ENCODE measurements at places on chromosomes 7 and 10.
A peak's percentile ranks its signal among the peaks of the same experiment; 100 is the strongest.

- peak; percentile 78 for DNase-seq
These were observed 7.1 kb downstream of the SHH start for GRCh38 chr7:155804897-155805825.

DNA sequence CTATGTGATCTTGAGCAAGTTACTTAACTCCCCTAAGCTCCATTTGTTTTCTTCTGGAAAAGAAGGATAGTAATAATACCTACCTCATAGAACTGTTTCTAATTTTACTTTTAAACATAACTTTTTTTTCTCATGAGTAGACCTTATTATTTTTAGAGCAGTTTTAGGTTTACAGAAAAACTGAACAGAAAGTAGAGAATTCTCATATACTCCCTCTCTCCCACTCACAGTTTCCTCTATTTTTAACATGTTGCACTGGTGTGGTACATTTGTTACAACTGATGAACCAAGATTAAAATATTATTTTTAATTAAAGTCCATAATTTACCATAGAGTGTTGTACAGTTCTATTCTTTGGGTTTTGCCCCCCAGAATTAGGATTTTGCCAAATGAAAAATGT lies 221.3 kb upstream of the CSTF2T start:
- no peak for DNase-seq

DNA sequence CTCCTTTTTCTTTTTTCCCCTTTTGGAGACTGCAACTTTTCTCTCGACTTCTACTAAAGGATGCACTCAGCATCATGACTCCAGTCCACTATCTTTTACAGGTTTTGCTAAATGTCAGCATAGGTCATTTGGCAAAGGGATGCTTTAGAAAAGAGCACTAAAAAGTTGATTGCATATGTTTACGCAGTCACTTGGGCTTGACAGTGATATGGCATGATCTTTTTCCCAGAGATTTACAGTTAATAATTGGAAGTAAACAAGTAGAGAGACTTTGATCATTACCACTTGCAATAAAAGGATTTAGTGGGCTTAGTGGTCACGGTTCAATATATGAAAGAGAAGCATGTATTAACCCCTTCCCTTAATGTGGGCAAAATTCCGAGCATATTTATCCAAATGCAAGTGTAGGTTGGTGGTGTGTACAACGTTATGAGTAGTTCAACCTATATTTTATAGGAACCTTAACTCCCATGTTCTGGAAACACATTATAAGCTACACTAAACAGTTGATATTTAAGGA lies 1.8 kb downstream of the BMI1 start:
- no peak for DNase-seq

DNA sequence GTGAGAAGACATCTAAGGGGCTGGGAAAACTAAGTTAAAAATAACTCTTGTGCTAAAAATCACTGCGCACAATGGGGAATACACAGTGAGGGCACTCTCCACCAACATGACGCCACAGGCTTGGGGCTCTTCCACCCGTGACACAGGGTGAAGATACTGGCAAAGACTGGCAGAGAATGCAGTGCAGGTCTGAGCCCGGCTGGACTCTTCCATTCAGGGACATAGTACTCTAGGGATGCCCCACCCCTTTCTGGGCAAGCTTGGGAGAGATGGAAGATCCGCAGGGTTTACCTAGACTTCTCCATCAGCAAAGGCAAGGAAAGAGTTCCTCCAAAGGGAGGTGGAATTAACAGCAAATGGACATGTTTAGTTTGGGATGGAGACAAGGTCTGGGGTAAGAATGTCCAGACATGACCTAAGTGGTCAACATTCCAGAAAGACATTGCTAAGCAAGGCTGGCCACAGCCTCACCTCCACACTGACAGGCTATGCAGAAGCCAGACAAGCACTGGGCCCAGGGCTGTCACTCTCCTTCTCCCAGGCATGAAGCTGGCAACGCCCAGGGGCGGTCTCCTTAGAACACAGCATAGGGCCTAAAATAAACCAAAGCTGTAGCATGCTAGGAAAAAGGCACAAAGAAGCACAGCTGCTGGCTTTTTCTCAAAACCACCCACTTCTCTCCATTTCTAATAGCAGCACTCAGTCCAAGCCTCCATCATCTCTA lies 28.1 kb downstream of the XPNPEP1 start:
- peak; percentile 52 for DNase-seq

DNA sequence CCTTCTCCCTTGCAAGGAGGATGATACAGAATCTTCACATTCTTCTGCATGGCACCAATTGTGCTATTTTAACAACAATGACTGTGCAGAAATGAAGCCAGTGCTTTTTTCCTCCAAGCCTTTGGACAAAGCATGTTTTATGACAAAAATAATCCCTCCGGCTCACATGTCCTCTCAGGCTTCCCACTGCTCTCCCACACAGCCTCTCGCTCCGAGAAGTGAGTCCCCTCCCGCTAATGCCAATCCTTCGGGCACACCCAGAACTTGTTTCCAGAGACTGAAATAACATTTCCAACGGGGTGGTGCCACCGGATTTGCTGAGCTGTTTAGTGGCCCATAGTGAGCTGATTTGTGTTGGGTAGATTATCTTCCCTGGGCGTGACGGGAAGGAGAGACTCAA lies 35.8 kb downstream of the RBM17 start:
- DNase-seq, result no peak

DNA sequence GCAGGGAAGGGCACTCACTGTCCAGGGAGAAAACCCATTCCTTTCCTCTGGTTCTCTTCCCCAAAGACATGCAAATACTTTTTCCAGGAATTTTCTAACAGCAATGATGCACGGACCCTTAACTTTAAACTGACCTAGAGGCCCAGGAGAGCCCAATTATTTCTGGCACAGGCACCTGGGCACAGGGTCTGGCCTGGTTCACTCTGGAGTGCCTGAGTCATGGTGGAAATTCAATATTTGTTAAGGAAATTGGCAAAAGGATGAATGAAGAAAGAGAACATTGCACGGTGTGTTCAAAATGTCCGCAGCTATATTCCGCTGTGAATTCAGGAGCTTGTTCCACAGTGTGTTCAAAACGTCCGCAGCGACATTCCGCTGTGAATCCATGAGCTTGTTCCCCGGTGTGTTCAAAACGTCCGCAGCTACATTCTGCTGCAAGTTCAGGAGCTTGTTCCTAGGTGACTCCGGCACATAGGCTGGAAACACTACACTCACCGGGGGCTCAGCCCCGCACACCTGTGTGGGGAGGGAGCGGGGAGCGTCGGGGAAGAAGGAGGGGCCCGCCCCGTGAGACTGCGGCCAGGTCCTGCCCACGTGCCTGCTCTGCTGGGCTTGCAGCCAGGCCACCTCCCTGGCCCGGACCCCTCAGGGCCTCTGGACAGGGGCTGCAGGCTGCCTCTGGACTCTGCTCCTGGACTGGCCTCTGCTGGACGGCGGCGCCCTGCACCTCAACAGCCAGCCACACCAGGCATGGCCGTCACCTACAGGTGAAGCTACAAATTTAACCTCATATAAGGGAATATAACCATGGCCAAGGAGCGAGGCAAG lies 72.0 kb upstream of the FAM20C start:
- no peak for DNase-seq

DNA sequence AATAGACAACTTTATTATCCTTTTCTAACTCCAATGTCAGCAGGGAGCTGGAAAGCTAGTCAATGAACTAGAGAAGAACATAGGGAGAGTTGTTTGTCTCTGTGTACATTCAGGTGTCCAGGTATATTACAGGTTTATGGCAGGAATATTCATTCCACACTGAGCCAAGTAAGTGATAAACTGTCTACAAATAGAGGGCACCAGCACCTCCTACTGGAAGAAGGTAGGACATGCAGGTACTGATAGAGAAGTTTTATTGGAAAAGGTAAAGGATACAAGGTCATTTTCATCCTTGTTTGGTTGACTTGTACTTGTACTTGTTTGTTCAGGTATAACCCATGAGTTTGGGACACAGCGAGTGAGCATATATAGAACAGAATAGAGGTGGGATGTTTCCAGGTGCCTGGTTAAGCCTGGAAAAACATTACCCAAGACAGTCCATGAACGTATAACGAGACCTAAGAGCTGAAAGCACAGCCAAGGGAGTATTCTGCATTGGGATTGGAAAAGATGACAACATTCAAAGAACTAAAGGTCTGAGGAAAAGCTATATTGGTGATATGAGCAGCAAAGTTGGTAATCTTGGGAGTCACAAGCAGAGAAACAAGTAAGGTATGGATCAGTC lies 61.4 kb upstream of the PPP1R3C start:
- DNase-seq, result peak; percentile 64

DNA sequence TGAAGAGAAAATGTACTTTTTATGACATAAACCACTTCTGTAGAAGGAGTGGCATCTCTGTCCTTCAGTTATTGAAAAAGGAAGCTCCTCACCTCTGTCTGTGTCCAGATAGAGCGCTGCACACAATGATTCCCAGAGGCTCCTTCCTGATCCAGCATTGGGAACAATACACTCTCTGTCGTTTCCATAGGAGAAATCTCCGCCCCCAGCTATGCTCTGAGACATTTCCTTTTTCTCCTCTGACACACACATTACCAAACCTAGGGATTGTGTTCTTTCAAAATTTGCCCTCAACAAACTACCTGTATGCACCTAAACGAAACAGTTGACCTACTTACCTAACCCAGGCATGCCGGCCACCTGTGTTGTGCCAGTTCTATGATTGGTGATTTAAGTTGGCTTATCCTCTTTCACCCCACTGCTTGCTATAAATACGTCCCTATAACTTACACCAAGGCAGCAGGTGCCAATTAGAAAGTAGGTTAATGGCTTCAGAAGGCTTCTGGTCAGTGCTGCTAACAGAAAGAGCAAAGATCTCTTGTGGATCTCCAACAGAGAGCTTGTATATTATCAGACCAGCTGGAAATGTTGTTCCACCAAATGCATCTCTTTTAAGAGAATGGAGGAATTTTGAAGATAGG lies 140.1 kb upstream of the JCAD start:
- DNase-seq, result no peak

DNA sequence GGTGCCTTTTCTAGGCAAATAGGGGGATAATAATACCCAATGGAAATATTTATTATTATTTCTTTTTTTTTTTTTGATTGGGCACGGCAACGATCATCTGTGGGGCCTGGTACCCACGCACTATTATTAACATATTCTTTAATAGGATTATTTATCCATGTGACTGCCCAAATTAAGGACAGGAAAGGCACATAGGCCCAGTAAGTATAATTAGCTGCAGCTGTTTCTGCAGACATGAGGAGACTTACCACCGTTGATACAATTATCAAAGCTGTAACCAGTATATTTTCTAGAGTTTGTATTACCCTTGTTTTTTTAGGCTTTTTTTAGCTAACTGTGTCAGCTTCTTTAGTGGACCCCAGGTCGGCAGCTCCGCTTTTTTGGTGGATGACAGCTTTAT lies 25.2 kb upstream of the GUSB start:
- DNase-seq, result no peak

GRCh38 chr10:71065659-71066058 lies 146.7 kb upstream of the UNC5B start:
- DNase-seq, result no peak

GRCh38 chr10:5630112-5630436 lies 36.3 kb downstream of the ASB13 start:
- DNase-seq, result no peak

DNA sequence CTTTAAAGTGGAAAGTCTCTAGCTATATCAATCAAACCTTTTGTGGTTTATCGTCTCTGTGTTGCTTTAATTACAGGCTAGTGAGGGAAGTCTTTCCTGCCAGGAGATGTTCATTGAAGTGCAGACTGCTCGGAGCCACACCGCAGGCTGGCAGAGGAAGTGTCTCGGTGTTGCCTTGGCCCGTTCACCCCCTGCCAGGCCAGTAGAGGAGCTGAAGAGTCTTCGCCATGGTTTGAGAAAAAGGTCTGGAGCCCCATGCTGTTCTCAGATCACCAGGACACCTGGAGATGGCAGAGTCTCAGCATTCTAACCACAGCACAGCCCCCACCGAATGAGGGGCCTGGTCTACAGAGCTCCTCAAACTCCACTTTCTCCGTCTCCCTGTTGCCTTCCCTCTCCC lies 275.9 kb upstream of the PLPP4 start:
- DNase-seq, result no peak

DNA sequence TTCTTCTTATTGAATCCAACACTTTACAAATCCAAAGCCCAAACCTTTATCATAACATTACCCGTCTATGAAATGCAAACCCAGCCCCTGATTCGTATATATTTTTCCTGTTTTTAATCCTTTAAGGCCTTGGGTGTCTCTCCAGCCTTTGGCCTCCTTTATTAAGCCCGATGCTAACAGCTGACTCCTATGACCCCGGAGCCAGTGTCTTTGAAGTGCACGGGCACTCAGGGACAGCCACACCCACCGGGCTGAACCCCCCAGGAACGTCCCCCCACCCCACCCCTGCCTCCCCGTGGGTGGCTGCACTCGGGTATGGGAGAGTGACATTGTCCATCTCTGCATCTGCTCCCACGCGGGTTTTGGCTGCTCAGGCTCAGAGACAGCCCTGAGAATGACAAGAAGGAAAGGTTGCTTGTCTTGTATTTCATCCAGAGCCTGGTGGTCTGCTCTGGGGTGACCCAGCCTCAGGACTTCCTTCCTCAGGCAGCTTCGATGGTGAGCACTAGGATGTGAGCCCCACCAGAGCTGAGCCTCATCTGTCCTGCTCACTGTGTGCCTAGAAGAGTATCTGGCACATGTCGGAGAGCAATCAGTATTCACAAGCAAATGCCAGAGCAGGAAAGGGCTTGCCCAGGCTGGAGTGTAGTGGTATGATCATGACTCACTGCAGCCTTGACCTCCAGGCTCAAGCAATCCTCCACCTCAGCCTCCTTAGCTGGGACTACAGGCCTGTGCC lies 210.4 kb downstream of the SKIDA1 start:
- peak; percentile 67 for DNase-seq

- no peak for DNase-seq
These were observed 974.8 kb downstream of the SORCS3 start for GRCh38 chr10:105615715-105616365.

DNA sequence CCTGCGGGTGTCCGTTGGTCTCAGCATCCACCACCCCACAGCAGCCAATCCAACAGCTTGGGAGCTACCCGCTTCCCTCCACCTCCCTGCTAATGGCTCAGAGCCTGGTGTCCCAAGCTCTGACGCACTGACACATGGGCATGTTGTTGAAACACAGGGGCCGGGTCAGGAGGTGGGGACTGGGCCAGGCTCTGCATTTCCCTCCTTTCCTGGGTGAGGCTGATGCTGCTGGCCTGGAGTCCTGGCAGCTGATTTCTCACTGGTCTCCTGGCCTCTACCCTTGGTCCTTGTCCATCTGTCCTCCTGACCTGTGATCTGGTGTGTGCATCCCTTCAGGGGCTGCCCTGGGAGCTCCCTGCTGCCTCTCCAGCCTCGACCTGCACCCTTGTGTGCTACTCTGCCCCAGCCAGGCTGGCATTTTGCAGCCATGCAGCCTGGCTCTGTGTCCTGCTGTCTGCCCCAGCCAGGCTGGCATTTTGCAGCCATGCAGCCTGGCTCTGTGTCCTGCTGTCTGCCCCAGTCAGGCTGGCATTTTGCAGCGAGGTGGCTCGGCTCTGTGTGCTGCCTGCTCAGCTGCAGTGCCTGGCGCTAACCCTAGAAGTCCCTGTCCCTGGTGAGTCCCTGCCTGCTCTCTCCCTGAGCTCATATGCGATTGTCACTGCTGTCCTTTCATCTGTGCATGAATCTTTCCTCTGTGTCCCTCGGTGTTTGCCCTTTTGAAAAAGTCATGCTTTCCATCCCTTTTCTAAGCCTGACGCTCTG lies 14.0 kb downstream of the AMZ1 start:
- DNase-seq, result peak; percentile 55

- peak; percentile 21 for DNase-seq
These were observed 82.0 kb upstream of the GTF2IRD1 start for GRCh38 chr7:74371381-74372341.
